ENCODE measurements at places on chromosomes 11 and 22.

- DNase-seq, result no peak
Observed at GRCh38 chr11:26418386-26418912, 86.5 kb downstream of the ANO3 start.

- no peak for DNase-seq
Observed at GRCh38 chr11:118921929-118922744, 3.6 kb downstream of the BCL9L start.

GRCh38 chr11:61968758-61969390 lies 1.4 kb upstream of the FTH1 start:
- no peak for DNase-seq

- DNase-seq, result no peak
Observed at GRCh38 chr11:76613901-76614300, 56.6 kb downstream of the LRRC32 start.

DNA sequence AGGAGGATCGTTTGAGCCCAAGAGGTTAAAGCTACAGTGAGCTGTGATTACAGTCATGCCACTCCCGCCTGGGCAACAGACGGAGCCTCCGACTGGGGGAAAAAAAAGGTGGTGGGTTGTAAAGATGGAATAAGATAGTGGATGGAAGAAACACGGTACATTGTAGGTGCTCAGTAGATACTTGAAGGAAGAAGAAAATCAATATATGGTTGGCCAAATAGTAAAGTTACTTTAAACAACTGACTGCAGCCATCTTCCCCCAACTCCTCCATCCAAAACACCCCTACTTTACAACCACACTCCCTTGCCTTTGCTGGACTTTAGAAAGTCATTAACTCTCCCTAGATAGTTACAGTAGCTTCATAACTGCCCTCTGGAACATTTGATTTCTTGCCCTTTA lies 2.5 kb upstream of the NUP98 start:
- DNase-seq, result no peak

DNA sequence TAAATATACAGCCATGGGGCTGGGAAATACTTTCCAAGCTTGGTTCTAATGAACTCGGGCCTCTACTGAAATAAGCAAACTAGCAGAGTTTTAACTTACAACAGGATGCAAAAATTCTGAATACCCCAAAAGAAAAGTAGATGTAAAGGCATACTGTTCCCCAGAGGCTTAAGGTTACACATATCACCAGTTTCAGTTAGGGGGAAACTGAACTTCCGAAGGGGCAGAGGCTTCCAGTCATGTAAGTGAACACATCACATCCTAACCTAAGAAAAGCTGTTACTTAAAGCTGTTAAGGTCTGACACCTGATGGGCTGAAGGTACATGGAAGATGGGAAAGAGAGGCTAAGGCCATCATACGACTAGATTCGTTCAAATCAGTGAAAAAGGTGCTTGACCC lies 2.3 kb downstream of the GAB2 start:
- no peak for DNase-seq

DNA sequence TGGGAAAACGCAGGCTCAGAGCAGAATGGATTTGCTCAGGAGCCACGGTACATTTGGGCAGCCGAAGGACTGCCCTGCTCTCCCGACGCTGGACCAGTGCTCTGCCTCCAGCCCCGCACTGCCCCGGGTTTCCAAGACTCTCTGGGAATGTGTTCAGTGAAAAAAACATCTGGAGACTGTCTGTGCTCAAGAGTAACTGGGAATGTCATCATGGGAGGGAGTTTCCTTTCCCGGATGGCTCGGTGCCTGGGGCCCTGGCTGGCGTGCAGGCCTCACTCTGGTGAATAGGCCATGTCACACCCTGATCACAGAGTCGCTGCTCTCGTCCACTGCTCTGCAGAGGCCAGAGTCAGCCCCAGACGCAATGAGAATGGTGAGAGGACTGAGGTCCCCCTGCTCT lies 9.8 kb upstream of the APOL6 start:
- DNase-seq, result no peak

DNA sequence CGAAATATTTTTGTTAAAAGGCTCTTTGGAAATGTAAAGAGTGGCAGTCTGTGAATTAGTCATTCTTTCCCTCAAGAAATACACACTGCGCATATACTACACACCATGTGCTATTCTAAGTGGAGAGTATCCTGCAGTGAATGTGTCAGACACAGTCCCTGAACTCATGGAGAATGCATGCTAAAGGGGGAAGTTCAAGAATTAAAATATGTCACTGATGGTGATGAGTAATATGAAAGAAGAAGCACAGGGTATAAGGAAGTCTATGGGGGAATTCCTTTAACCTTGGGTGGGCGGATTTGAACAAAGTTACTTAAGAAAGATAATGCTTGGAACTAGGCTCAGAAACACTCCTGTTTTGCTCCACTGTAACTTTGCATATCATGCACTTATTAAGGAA lies 153.0 kb downstream of the LRRC4C start:
- no peak for DNase-seq

DNA sequence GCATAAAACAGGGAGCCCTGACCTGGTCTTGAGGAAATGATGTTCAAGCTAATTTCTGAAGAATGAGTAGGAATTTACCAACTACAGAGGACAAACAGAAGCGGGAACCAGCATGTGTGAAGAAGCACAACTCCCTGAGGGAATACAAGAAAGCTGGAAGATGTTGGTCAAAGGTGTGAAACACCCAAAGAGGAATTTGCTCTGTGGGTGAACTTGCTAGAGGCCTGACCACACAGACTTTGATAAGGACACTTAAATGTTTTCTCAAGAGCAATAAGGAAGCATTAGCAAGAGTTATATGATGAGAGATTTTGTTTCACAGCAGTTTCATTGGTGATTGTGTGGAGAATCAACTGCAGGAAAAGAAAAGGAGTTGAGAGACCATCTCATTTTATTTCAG lies 17.6 kb downstream of the SLC5A12 start:
- DNase-seq, result no peak

DNA sequence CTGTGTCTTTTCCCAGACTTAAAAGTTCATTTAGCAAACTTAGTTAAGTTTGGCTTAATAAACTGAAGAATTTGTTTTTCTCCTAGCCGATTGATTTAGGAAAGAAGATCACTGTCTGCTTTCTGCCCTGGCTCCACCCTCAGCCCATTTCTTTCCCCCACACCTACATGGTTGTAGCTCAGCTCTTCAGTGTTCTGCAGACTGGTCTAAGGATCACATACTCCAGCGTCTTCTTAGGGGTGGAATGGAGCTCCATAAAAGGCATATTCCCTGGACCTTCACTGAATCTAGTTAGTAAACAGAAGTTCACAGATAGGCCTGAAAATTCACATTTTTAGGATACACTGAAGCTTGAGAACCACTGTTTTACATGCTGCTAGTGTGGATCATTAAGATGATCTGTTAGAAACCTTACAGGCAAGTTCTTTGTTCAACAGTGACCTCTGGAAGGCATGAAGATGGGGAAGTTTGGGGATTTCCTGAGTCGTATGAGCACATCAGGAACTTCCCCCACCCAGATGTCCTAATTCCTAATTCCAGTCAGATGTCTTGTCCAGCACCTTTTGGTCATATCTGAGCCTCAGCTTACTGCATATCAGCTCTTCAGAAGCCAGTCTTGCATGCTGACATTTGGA lies 16.8 kb downstream of the PIWIL4 start:
- DNase-seq, result no peak

- DNase-seq, result no peak
Observed at GRCh38 chr11:100612766-100613165, 74.3 kb upstream of the ARHGAP42 start.

GRCh38 chr11:57438345-57439285 lies 11.7 kb upstream of the SLC43A3 start:
- DNase-seq, result no peak

GRCh38 chr11:127653076-127653475 lies 652.5 kb upstream of the KIRREL3 start:
- no peak for DNase-seq

- DNase-seq, result no peak
Observed at GRCh38 chr11:126815111-126815510, 185.5 kb downstream of the KIRREL3 start.

DNA sequence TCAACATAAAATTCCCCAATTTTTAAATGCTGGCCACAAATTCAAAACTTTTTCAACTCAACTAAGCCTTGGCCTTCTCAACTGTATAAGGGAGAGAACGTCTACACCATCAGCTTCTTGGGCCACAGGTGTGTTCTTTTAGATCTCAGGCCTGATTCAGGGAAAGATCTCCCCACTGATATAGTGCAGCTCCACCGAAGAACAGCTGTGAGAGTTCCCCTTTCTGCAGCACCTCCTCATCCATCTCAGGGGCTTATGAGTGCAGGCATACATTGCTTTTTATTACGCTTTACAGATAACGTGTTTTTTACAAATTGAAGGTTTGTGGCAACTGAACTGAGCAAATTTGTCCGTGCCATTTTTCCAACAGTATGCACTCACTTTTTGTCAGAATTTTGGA lies 8.0 kb upstream of the CD82 start:
- DNase-seq, result no peak

GRCh38 chr11:115939104-115939730 lies 435.0 kb upstream of the CADM1 start:
- no peak for DNase-seq

DNA sequence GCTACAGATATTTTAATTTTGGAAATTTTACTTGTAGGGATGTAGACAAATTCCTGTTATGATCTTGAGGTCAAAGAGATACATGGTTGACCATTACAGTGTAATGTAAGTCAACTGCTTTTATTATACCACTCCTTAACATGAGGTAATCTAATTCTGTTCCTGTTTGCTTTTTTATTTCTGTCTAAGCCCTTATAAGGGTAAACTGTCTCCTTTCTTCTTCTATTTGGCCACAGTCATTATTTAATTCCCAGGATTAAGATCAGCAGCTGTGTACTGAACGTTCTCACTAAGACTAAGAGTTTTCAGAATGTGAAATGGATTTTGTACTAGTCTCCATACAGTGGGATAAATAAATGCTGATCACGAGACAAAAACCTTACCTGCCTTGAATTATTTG lies 32.8 kb downstream of the C2CD3 start:
- no peak for DNase-seq

GRCh38 chr11:21492931-21493330 lies 700.0 kb upstream of the ANO5 start:
- DNase-seq, result no peak

DNA sequence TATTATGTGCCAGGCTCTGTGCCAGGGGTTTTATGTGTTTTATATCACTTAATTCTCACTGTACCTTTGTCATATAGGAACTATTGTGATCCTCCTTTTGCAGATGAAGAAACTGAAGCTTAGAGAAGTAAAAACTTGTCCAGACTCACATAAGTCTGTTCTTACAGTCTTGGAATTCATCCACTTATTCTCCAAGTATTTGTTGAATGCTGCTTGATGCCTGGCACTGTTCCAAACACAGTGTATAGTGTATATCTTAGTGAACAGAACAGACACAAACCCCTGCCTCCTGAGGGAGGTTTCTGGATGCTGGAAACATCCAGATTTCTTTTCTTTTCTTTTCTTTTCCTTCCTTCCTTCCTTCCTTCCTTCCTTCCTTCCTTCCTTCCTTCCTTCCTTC lies 29.0 kb upstream of the FGF3 start:
- no peak for DNase-seq

GRCh38 chr22:38029370-38029769 lies 27.8 kb upstream of the PICK1 start:
- no peak for DNase-seq

DNA sequence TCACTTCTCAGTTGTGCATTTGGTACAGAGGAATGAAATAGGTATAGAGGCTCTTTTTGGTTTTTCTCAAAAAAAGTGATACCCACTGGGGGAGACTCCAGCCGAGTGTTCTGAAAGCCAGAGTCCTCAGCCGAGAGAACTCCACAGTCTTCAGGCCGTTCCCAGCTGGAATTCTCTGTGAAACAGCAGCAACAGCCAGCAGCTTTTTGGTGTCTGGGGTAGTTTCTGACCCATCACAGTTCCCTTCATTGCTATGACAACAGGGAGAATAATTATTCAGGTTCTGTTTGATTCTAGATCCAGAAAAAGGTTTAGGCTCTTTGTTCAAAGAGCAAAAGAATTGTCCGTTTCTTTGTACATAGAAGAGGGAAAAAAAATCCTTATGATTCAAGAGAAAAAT lies 84.6 kb downstream of the C22orf31 start:
- DNase-seq, result no peak

- no peak for DNase-seq
Observed at GRCh38 chr11:8328848-8329330, 65.2 kb upstream of the LMO1 start.

DNA sequence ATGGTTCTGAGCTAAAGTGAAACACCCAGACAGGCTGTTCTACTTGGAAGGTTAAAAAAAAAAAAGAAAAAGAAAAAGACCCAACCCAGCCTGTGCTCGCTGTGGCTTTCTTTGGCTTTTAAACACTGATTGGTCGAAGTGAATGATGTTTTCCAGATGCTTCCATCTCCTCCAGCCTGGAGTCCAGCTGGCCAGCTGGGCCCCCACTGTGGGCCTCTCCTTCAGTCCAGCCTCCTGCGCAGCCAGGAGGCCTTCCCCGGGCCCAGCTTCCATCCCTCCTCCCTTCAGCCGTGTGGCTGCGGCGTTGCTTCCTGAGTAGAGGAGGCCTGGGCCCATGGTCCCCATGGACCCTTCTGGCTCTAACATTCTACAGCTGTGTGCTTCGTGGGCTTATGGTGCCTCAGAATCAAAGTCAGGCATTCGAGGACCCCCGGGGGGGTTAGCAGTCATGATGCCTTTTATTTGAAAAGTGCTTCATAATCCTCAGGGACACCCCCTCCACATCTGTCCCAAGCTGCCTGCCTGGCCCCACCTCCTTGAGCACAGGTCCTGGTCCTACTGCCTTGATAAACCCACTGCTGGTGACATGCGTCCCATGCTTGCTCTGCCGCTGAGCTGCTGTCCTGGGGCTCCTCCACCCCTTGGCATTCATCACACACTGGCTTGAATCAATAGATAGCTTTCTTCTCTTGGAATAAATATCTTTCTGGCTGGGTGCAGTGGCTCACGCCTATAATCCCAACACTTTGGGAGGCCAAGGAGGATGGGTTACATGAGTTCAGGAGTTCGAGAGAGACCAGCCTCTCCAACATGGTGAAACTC lies 42.2 kb upstream of the FBLN1 start:
- DNase-seq, result no peak

- DNase-seq, result no peak
Observed at GRCh38 chr11:64051297-64051696, 15.6 kb downstream of the FLRT1 start.

GRCh38 chr11:7671347-7672215 lies 1.7 kb downstream of the CYB5R2 start:
- DNase-seq, result no peak

GRCh38 chr11:46461461-46461927 lies 69.9 kb upstream of the CHRM4 start:
- no peak for DNase-seq

GRCh38 chr11:35257281-35257680 lies 118.3 kb downstream of the CD44 start:
- DNase-seq, result no peak

- DNase-seq, result no peak
Observed at GRCh38 chr11:88326099-88326498, 11.4 kb downstream of the CTSC start.

GRCh38 chr11:8331767-8332166 lies 68.1 kb upstream of the LMO1 start:
- no peak for DNase-seq

GRCh38 chr11:69445131-69445470 lies 36.4 kb upstream of the LINC01488 start:
- DNase-seq, result no peak

Measured in stimulated activated CD8-positive, alpha-beta memory T cell treated with anti-CD3 and anti-CD28 coated beads, Interleukin-15, amount 100 ng/mL, for 4 hours (primary cell).